ENCODE measurements at places on chromosomes 2 and 18. TPM values are rescaled to one million over a fixed set of nuclear protein-coding genes. Genes with fewer than 3 reads are reported as not detected.

DHRS9 gene
- total RNA-seq, result 0.74 TPM

SATB2 gene
- total RNA-seq, result 2.0 TPM

NDUFAF7 gene
- 11.9 TPM for total RNA-seq

REG3A gene
- total RNA-seq, result not detected

KCNJ13 gene
- total RNA-seq, result not detected

IL18R1 gene
- total RNA-seq, result 16.6 TPM

LINC00305 gene
- not detected for total RNA-seq

LYG2 gene
- total RNA-seq, result not detected

HIBCH gene
- 20.7 TPM for total RNA-seq

IL37 gene
- not detected for total RNA-seq

REG3G gene
- not detected for total RNA-seq
